ENCODE measurements at places on chromosomes 16 and 17.

DNA sequence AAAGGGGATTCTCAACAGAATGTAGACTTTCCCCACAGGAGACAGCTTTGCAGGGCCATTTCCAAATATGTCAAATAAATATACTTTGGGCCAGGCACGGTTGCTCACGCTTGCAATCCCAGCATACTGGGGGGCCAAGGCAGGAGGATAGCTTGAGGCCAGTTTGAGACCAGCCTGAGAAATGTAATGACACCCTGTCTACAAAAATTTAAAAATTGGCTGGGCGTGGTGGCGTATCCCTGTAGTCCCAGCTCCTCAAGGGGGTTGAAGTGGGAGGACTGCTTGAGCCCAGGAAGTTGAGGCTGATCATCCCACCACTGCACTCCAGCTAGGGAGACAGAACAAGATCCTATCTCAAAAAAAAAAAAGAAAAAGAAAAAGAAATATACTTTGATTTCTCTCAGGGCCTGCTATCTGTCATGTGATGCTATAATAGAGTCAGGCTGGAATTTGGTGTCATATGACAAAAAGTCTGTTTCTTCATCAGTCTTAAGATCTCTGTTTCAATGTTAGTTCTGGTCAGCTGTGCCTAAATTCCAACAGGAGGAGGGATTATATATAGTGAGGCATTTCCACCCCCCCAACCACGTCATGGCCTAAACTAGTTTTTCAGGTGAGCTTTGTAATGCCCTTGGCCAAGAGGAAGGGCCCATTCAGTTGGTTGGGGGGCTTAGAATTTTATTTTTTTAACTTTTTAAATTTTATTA lies 4.3 kb upstream of the ZDHHC7 start:
- no peak for DNase-seq

DNA sequence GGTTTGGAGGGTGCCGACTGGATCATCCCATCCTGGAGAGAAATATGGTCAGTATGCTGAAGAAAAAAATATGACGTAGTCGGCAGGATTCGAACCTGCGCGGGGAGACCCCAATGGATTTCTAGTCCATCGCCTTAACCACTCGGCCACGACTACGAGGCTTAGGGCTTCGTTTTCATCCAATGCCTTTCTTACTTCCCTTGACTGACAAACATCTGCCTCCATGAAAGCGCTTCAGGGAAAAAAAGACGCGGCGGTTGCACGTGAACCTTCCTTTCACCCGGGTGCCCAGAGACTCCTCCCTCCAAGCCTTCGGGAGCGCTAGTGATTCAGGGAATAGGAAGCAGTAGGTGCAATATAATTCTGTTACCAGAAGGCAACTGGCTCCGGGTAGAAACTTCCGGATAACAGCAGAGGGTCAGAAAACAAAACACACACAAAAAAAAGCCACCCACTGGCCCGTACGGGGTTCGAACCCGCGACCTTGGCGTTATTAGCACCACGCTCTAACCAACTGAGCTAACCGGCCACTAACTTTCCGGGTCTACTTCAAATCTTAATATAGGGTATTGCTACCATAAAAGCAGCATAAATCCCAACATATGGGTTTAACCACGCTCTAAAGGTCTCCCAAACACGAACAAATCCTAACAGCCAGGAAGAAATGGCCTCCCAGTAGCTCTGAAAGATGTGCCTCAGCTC lies 16.3 kb upstream of the AURKB start:
- DNase-seq, result peak; percentile 57

- peak; percentile 27 for DNase-seq
Measured at GRCh38 chr16:10256784-10257641, 74.8 kb upstream of the GRIN2A start.

DNA sequence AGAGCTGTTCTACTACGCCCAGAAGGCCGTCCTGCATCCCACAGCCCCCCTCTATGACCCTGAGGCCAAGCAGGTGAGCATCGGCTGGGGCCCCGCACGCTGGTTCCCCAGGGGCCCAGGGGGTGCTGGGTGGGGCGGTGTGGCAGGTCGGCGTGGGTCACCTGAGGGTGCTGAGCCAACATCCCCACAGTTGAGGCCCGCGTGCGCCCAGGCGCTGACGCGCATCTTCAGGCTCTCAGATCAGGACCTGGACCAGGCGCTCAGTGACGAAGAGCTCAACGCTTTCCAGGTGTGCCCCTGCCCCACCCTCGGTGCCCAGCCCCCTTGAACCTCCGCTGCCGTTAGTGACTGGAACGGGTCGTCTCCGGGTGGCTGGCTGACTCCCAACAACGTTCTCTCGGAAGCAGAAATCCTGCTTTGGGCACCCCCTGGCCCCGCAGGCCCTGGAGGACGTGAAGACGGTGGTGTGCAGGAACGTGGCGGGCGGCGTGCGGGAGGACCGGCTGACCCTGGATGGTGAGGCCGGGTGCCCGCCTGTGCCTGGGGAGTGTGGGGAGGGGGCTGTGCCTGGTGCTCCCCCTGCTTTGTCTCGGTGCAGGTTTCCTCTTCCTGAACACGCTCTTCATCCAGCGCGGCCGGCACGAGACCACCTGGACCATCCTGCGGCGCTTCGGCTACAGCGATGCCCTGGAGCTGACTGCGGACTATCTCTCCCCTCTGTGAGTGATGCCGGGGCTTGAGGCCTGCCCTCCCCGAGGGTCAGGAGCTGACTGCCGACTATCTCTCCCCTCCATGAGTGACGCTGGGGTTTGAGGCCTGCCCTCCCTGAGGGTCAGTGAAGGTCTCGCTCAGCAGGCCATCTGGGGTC lies 2.8 kb downstream of the RHOT2 start:
- DNase-seq, result no peak

DNA sequence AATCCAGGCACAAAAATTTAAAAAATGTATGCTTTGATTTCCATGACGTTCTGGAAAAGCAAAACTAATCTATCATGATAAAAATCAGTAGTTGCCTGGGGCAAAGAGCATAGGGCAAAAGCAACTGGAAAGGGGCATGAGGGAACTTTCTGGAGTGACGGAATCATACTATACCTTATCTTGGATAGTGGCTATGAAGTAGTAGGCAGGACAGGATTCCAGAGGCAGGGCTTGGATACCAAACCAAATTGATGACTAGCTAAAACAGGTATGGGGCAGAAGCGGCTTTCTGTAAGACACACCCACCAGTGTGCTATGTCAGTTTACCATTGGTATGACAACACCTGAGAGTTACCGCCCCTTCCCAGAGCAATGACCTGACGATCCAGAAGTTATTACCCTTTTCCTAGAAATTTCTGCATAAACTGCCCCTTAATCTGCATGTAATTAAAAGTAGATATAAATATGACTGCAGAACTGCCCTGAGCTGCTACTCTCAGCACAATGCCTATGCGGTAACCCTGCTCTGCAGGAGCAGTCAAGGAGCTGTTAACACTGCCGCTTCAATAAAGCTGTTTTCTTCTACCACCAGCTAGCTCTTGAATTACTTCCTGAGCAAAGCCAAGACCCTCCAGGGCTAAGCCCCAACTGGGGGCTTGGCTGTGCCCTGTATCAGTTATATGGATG lies 56.7 kb downstream of the CFDP1 start:
- no peak for DNase-seq

DNA sequence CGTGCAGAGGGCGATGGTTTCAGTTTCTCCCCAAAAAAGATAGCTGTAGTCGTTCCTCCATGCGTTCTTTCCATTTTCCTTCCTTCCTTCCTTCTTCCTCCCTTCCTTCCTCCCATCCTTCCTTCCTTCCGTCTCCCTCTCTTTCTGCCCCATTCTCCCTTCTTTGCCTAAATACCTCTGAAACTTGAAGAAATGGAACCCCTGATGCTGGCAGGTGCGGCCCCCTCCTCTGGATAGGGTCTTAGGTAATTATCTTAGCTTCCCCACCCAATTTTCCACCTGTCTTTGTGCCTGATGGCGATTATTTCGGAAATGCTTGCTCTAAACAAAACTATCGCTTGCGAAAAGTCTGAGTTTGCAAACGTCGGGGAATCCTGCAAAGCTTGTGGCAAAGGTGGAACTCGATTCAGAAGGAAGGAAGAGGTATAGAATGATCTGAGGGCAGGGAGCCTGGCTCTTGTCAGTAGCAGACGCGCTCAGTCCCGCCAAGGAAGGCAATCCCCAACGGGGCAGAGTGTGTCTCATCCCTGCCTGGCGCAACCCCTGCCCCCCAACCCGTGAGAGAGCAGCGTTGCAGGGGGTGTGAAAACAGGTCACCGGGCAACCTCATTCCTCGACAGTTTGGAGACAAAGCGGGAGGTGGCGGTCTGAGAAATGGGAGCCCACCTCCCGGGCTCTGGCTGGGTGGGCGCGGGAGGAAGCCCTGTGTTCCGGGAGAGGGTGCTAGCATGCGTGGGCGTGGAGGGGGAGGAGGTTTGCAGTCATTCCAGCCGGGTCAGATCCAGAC lies 2.9 kb upstream of the CBX8 start:
- DNase-seq, result no peak

DNA sequence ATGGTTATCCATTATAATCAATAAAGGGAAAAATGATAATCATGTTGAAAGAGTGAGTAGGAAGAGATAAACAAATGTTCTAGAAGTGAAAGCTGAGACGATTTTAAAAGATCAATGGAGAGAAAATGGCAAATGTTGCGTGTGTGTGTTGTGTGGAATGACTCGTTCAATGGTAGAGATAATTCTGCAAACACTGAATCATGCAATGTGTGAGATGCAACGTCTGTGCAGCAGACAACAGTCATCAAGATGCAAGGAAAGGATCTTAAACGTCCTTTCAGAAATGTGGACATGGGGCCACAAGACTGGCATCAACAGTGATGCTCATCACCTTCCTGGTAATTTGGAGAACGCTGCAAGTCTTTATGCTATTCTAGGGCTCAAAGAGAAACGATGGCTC lies 124.4 kb downstream of the CDYL2 start:
- DNase-seq, result no peak

- no peak for DNase-seq
Measured at GRCh38 chr17:79556271-79556670, 54.6 kb downstream of the RBFOX3 start.

- DNase-seq, result peak; percentile 53
Measured at GRCh38 chr16:23504453-23505179, 5.7 kb downstream of the GGA2 start.

GRCh38 chr17:40909351-40909750 lies 24.3 kb upstream of the KRT20 start:
- DNase-seq, result peak; percentile 23

DNA sequence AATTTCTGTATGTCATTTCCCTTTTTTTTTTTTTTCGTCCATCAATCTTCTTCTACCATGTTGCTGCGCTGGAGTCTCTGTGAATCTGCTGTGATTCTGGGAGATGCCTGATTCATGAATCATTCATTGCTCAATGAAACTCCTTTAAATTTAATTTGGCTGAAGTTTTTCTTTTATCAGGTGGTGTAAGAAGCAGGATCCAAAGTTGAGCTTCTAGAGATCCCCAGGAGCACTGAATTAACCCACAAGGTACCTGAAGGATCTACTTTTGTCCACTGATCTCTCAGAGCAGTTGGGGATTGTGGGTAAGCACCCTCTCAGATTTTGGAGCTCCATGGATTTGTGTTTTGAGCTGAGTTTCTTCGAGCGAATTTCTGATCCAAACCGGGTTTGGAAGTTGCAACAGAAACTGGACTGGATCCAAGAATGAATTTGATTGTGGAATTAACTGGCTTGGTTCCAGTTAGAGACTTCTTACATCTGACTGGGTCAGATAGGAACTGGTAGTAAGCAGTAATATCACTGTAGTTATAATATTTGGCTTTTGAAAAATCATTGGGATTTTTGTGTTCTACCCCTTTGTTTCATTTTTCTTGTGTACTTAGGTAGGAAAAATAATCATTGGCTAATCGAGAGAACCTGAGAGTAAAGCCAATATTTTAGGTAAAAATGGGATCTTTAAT lies 447.8 kb upstream of the TOM1L1 start:
- no peak for DNase-seq

GRCh38 chr16:49858200-49859124 lies 2.5 kb upstream of the ZNF423 start:
- no peak for DNase-seq

DNA sequence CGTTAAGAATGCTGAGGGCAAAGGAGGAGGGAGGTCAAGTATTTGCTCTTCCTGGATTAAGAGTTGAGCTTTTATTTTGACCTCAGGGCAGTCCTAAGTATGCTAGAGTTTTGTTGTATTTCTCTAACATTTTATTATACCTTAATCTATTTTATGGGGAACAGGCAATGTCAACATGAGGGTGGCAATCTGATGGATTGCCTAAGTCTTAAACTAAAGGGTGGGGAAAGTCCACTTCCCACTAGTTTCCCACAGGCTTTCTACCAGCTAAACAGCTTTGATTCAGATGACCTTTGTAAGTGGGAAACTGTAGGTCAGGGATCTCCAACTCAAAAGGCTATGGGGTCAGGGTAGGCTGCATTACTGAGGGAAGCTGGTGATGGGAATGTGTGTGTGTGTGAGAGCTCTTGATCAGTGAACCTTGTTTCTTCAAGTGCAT lies 24.9 kb downstream of the HSD17B2 start:
- no peak for DNase-seq

- peak; percentile 20 for DNase-seq
Measured at GRCh38 chr17:42287305-42287976, 857 bp upstream of the STAT5A start.

GRCh38 chr17:77884967-77885641 lies 73.4 kb upstream of the TNRC6C start:
- no peak for DNase-seq

DNA sequence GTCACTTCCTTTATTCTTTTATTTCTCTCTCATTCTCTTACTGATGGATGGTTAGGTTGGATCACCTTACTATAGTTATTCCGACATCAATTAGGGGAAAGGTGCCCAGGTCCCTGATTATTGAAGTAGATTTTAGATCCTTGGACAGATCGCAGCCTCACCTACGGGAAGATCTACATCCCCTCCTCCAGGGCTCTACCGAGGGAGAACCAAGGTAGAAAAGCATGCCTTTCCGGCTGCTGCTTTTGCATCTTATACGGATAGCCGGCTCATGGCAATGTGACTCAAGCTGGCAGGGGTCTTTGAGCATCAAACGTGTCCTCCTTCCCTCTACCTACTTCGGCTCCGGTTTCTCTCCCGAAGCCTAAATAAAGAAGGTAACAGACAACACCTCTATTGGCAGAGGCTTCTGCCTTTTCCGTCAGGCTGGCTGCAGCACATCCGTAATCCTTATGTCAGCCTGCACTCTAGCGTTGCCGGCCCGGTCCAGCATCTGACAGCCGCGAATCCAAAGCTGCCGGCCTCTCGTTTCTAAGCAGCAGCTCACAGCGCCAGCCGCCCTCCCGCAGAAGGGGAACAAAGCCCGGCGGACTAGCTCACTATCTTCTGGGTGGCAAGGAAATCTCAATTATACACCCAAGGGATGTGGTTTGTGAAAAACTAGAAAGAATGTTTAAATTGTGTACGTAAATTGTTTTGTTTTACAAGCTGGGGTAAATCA lies 46.9 kb downstream of the IRX6 start:
- DNase-seq, result no peak

All from activated CD8-positive, alpha-beta memory T cell treated with anti-CD3 and anti-CD28 coated beads for 48 hours (primary cell).